ENCODE measurements at places on chromosomes 1 and 21. TPM values are rescaled to one million over a fixed set of nuclear protein-coding genes. Genes with fewer than 3 reads are reported as not detected.

DNA sequence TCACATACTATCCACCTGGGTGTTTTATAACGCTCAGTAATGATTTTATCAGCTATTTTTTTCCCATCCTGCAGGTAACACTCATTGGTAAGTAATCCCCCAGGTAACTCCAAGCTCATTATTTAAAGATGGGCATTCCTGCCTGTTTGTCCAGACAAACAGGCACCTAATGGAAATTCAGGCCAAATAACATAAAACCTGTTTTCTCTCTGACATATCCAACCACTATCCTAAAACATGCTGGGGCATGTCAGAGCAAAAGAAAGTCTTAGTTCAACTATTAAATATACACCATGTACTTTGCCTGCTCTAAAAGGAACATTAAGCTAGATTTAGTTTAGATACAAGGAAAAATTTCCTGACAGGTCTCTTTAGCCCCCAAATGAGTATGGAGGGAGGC, 987.7 kb downstream of the TTLL7 start:
- DNase-seq, result no peak
- H3K4me1 ChIP-seq, result no peaks in the 10 kb centered on the region
- no peak overlapping the region for H3K4me3 ChIP-seq
- H3K27ac ChIP-seq, result no peak overlapping the region

DNA sequence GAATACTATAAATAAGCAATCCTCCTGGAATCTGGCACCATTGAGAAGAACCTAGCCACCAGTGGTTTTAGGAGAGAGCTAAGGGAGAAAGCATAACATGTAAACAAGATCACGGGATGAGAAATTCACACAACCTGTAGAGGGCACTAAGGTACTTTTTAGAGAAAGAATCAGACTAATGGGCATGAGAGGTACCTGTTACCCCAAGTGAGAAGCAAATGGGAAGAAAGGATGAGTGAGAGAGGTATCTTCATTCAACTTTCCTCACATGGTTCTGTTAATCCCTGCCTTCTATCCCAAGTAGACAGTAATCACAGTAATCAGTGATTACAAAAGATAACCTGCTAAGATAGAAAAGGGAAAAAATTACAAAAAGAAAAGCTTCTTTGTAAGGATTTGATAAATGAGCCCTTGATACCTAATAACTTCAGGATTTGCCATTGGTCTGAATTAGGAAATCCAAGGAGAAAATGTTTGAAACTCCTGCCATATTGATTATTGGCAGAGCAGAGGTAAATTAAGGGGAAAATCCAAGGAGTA, 251.1 kb upstream of the ADGRL2 start:
- H3K27me3 ChIP-seq, result no peaks in the 10 kb centered on the region
- no peak overlapping the region for H3K27ac ChIP-seq
- no peaks in the 10 kb centered on the region for H3K36me3 ChIP-seq
- H3K4me3 ChIP-seq, result no peak overlapping the region

DNA sequence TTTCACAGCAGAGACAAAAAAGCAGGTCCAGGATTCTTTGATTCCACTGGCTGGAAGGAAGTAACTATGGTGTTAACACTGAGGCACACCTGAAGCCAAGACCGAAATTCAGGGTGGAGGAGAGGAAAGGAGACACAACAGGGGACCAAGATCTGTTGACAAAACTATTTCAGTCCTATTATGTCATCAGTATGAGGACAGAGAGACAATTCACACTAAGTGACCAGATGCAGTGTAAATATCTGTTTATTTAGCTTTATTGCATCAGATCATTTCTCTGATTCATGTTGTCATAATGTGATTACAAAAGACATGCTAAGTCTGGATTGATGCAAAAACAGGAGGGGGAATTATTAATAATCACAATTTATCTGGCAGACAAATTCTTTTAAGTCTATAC, 118.8 kb downstream of the SIPA1L2 start:
- no peaks in the 10 kb centered on the region for H3K27me3 ChIP-seq
- no peak overlapping the region for H3K4me3 ChIP-seq
- DNase-seq, result no peak
- H3K36me3 ChIP-seq, result no peaks in the 10 kb centered on the region
- no peak overlapping the region for H3K27ac ChIP-seq
- no peaks in the 10 kb centered on the region for H3K4me1 ChIP-seq

DNA sequence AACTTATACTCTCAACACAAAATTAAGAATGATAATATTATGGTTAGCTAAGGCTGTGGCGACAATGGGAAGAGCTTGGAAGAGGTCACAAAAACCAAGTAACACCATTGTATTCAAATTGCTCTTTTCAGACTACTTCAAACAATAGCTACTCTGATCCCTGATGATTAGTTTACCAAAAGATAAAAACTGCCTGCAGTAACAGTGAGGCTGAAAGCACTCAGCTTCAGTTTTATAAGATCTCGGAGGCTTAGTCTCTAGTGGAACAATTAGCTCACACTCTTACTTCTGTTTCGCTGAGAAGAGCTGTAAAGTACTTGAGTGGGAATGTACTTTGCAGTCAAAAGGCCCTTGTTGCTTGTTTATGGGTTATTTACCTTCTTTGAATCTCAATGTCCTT, 278.5 kb downstream of the LRRC7 start:
- no peaks in the 10 kb centered on the region for H3K36me3 ChIP-seq
- no peaks in the 10 kb centered on the region for H3K27me3 ChIP-seq
- no peaks in the 10 kb centered on the region for H3K4me1 ChIP-seq
- H3K27ac ChIP-seq, result no peak overlapping the region
- no peak for DNase-seq

DNA sequence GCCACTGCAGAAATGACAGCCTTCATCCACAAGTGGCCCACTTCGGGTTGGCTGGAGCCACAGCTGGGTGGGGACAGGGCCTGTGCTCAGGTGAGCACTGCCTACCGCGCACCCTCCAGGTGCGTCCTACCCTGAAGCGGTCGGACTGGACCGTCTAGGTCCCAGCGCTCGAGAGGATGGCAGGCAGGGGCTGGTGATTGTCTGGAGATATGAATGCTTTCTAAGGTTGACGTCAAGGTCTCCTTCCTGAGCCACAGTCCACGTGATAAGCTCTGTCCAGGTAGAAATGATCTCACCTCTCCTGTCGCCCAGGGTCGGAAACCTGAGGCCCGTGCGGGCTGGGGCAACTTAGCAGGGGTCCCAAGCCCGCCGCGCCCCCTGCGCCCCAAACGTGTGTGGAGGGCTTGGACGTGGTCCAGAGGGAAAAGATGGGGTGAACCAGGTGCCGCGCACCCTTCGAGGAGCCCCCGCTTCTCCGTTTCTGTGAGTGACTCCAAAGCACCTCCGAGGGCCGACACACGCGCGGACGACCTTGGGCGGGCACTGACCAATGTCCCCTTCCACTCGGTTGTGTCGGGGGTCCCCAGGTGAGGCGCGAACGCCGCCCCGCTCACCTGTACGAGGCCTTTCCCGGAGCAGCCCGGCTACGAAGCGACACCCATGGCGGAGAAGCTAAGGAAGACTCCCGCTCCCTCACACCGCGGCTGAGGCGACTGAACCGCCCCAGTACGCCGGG, 853 bp upstream of the DOP1B start:
- peak overlapping the region; percentile 86 for H3K4me3 ChIP-seq
- peaks cover 15% of the 10 kb centered on the region for H3K4me1 ChIP-seq
- no peak overlapping the region for H3K27ac ChIP-seq

DNA sequence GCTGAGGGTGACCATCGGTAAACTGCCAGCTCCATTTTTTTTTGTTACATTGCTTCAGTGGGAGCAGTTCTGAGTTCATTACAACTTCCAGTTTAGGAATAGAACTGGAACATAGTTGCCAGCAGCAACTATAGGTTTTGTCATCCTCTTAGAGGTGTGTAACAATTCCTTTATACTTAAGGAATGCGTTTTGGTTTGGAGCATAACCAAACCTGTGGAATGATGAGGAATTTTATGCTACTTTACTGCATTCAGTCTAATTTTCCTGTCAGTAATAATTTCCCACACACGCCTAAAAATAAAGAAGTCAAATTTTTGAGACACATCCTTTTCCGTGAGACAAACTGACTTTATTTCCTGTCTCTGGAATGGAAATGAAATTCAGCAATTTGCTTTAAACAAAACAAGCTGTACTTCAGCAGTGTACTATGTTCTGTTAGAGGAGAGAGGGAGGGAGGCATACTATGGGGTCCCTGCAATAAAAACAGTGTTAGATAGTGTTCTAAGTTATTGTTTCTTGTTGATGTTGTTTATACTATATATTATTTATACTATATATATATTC, 4.8 kb upstream of the AMPD1 start:
- peaks cover 5% of the 10 kb centered on the region for H3K36me3 ChIP-seq
- no peaks in the 10 kb centered on the region for H3K27me3 ChIP-seq
- peak; percentile 52 for DNase-seq
- peaks cover 21% of the 10 kb centered on the region for H3K4me1 ChIP-seq
- no peak overlapping the region for H3K27ac ChIP-seq
- no peak overlapping the region for H3K4me3 ChIP-seq

BSND gene
- total RNA-seq, result not detected

RAP1GAP gene
- not detected for total RNA-seq

GRCh38 chr1:190436615-190437014, 41.0 kb downstream of the BRINP3 start:
- H3K4me1 ChIP-seq, result no peaks in the 10 kb centered on the region
- no peaks in the 10 kb centered on the region for H3K36me3 ChIP-seq
- no peak overlapping the region for H3K4me3 ChIP-seq

WNT2B gene
- total RNA-seq, result 2.1 TPM

NTRK1 gene
- total RNA-seq, result not detected

GRCh38 chr1:92184632-92185031, 33.1 kb upstream of the C1orf146 start:
- H3K27me3 ChIP-seq, result no peaks in the 10 kb centered on the region
- DNase-seq, result peak; percentile 69
- H3K4me3 ChIP-seq, result peak overlapping the region; percentile 35
- no peak overlapping the region for H3K27ac ChIP-seq
- no peaks in the 10 kb centered on the region for H3K36me3 ChIP-seq
- peaks cover 50% of the 10 kb centered on the region for H3K4me1 ChIP-seq

FCGR1A gene
- not detected for total RNA-seq

SPRR3 gene
- total RNA-seq, result not detected

DNA sequence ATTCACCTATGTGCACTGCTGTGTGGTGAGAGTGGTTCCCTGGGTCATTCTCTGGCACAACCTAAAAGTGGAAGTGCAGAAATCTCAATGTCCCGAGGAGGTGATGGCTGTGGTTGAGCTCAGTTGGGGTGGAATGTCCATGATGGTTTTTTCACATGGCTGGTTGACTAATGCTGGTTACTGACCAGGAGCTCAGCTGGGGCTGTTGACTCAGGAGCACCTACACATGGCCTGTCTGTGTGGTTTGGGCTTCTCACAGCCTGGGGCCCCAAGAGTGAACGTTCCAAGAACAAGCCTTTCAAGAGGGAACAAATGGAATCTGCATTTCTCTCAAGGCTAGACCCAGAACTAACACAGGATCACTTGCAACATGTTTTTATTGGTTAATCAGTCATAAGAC, 6.4 kb upstream of the KANK4 start:
- H3K4me1 ChIP-seq, result peaks cover 22% of the 10 kb centered on the region
- peak overlapping the region; percentile 86 for H3K27ac ChIP-seq
- DNase-seq, result peak; percentile 87
- peaks cover 6% of the 10 kb centered on the region for H3K27me3 ChIP-seq
- H3K36me3 ChIP-seq, result no peaks in the 10 kb centered on the region

DNA sequence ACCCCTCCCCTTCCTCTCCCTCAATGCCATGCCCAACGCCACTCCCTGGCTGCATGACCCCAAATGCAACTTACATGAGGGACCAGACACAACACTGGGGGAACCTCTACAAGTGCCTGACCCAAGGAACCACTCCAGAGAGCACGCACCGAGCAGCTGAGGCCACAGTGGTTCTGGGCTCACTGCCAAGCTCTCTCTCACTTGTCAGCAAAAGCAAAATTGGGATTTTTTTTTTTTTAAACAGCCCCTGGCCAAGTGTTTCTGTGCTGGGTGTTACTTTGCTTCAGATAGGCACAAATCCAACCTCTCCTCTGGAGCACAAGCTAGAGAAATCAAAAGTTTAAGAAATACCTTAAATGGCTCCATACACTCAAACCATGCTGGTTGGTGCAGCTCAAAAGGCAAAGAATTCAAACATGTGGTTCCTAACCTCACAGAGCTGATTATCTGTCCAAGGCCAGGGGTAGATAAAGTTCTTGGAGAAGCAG, 363.0 kb downstream of the SETD4 start:
- no peak overlapping the region for H3K4me3 ChIP-seq
- peaks cover 9% of the 10 kb centered on the region for H3K4me1 ChIP-seq
- DNase-seq, result no peak
- H3K27me3 ChIP-seq, result peaks cover 1% of the 10 kb centered on the region
- H3K27ac ChIP-seq, result no peak overlapping the region

PIAS3 gene
- total RNA-seq, result 53.4 TPM

DNA sequence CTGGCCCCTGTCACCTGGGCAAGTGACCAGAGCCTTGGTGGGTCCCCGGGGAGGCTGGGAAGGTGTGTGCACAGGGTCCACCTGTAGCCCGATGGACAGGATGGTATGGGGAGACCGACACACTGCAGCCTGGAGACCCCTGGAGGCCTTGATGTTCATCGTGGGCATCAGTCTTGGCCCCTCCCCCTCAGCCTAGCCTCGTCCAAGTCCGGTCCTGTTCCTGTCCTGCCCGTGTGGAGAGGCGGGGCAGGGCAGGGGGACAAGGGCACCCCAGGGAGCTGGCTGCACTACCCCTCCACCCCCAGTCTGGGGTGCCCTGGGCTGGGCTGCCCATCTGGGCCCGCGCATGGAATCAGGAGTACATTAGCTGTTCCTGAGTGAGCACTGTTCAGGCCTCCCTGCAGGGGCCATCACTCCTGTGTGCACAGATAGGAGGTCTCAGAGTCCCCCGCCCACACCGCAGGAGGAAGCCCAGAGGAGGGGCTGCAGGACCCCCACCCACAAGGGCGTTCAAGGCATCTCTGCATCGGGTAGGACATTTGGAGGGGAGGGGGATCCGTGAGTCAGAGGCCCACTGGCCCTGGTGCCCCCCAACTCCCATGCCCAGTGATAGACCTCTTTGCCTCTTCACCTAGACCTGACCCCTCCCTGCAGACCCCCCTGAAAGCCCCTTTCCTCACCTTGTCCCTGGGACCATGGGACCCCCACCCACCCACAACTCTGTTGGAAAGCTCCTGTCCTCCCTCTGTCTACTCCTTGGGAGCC, 63.2 kb downstream of the WNT9A start:
- H3K27me3 ChIP-seq, result peaks cover 4% of the 10 kb centered on the region
- H3K4me1 ChIP-seq, result peaks cover 5% of the 10 kb centered on the region
- no peak overlapping the region for H3K27ac ChIP-seq
- no peak overlapping the region for H3K4me3 ChIP-seq
- DNase-seq, result no peak

DNA sequence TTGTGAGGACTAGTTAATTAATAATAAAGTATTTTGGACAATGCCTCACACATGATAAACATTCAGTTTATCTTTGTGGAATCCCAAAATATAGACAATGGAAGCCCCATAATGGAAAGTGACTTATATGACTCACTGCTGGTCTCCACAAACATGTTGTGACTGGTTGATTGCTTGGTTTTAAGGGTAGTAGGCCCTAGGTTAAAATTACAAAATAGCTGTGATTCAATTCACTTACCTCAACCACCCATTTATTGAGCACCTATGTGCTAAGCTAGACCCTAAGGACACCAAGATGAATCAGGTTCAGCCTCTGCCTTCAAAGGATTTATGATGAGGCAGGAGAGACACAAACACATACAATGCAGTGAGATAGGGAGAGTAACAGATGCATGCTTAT, 42.4 kb downstream of the KANK4 start:
- H3K27ac ChIP-seq, result no peak overlapping the region
- no peak overlapping the region for H3K4me3 ChIP-seq
- no peaks in the 10 kb centered on the region for H3K36me3 ChIP-seq
- no peaks in the 10 kb centered on the region for H3K4me1 ChIP-seq

GRCh38 chr1:190140644-190141043, 337.0 kb downstream of the BRINP3 start:
- no peak overlapping the region for H3K27ac ChIP-seq
- no peaks in the 10 kb centered on the region for H3K27me3 ChIP-seq
- H3K4me1 ChIP-seq, result no peaks in the 10 kb centered on the region
- DNase-seq, result no peak
